CD4-positive, alpha-beta T cell (primary cell): ENCODE measurements at places on chromosomes 1 and 21.

- H3K36me3 ChIP-seq = peaks cover 23% of the 10 kb centered on the region
- H3K4me1 ChIP-seq = peaks cover 30% of the 10 kb centered on the region
- H3K4me3 ChIP-seq = peak overlapping the region; percentile 76
Measured at GRCh38 chr1:212413902-212414327, 771 bp downstream of the PACC1 start.

DNA sequence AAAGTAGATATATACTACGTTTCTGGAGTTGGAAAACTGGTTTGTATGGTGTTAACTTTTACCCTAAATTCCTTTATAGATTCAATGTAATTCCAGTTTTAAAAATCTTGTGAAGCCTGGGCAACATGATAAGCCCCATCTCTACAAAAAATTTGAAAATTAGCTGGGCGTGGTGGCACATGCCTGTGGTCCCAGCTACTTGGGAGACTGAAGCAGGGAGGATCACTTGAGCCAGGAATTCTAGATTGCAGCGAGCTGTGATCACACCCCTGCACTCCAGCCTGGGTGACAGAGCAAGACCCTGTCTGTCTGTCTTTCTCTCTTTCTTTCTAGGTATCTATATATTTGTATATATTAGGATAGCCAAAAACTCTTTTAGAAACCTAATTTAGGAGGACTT, 141.9 kb downstream of the CLEC20A start:
- no peaks in the 10 kb centered on the region for H3K27me3 ChIP-seq
- H3K27ac ChIP-seq = no peak overlapping the region
- DNase-seq = no peak
- H3K4me1 ChIP-seq = no peaks in the 10 kb centered on the region
- no peaks in the 10 kb centered on the region for H3K36me3 ChIP-seq
- no peak overlapping the region for H3K4me3 ChIP-seq

DNA sequence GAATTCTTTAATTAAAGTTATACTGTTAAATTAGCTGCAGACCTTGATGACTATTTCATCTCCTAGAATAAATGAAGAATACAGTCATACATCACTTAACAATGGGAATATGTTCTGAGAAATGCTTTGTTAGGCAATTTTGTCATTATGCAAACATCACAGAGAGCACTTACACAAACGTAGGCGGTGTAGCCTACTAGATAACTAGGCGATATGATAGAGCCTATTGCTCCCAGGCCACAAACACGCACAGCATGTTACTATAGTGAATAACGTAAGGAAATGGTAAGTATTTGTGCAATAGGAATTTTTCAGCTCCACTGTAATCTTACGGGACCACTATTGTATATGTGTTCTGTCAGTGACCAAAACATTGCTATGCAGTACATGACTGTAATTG, 37.6 kb upstream of the DESI2 start:
- no peaks in the 10 kb centered on the region for H3K36me3 ChIP-seq
- H3K4me1 ChIP-seq = no peaks in the 10 kb centered on the region
- H3K27me3 ChIP-seq = no peaks in the 10 kb centered on the region

- no peak overlapping the region for H3K4me3 ChIP-seq
- no peaks in the 10 kb centered on the region for H3K27me3 ChIP-seq
- no peak for DNase-seq
- H3K27ac ChIP-seq = no peak overlapping the region
- H3K4me1 ChIP-seq = no peaks in the 10 kb centered on the region
Measured at GRCh38 chr1:94863919-94864318, 43.8 kb downstream of the SLC44A3 start.

- H3K4me3 ChIP-seq = no peak overlapping the region
- peaks cover 8% of the 10 kb centered on the region for H3K36me3 ChIP-seq
- no peak overlapping the region for H3K27ac ChIP-seq
- no peak for DNase-seq
- H3K27me3 ChIP-seq = no peaks in the 10 kb centered on the region
Measured at GRCh38 chr1:211580303-211580687, 1.3 kb upstream of the SLC30A1 start.

- no peaks in the 10 kb centered on the region for H3K36me3 ChIP-seq
- no peak overlapping the region for H3K27ac ChIP-seq
- H3K4me1 ChIP-seq = peaks cover 19% of the 10 kb centered on the region
- peaks cover 27% of the 10 kb centered on the region for H3K27me3 ChIP-seq
- no peak for DNase-seq
Measured at GRCh38 chr1:9181990-9182783, 52.4 kb upstream of the H6PD start.

GRCh38 chr1:76070538-76070937, 4.0 kb upstream of the ST6GALNAC3 start:
- no peaks in the 10 kb centered on the region for H3K27me3 ChIP-seq
- H3K4me1 ChIP-seq = peaks cover 14% of the 10 kb centered on the region
- H3K4me3 ChIP-seq = no peak overlapping the region
- DNase-seq = no peak
- no peak overlapping the region for H3K27ac ChIP-seq

- H3K27ac ChIP-seq = no peak overlapping the region
- H3K36me3 ChIP-seq = no peaks in the 10 kb centered on the region
- no peaks in the 10 kb centered on the region for H3K27me3 ChIP-seq
- no peak overlapping the region for H3K4me3 ChIP-seq
- no peaks in the 10 kb centered on the region for H3K4me1 ChIP-seq
Measured at GRCh38 chr1:93638981-93639380, 42.7 kb downstream of the BCAR3 start.

DNA sequence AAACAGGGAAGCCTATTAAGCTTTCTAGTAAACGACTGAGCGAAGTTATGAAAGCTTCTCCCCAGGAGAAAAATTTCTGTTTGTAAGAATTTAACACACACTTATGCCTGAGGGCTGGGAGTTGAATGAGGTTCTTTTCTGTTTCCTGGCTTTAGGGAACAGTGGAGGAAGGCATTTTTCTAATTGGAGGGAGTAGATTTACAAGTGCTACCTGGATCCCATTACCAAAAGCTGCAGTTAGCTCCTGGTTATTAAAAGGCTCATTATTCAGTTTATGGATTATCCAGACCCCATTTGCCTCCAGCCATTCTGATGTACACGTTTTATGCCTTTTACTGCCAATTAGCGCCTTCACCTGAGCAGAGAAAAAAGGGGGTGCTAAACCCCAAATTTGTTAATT, 7.5 kb downstream of the ST6GALNAC3 start:
- no peak for DNase-seq
- H3K27me3 ChIP-seq = no peaks in the 10 kb centered on the region
- no peak overlapping the region for H3K4me3 ChIP-seq
- H3K4me1 ChIP-seq = no peaks in the 10 kb centered on the region
- no peaks in the 10 kb centered on the region for H3K36me3 ChIP-seq
- no peak overlapping the region for H3K27ac ChIP-seq
